Erythroblast (primary cell): ENCODE measurements at places on chromosomes 4 and X.

DNA sequence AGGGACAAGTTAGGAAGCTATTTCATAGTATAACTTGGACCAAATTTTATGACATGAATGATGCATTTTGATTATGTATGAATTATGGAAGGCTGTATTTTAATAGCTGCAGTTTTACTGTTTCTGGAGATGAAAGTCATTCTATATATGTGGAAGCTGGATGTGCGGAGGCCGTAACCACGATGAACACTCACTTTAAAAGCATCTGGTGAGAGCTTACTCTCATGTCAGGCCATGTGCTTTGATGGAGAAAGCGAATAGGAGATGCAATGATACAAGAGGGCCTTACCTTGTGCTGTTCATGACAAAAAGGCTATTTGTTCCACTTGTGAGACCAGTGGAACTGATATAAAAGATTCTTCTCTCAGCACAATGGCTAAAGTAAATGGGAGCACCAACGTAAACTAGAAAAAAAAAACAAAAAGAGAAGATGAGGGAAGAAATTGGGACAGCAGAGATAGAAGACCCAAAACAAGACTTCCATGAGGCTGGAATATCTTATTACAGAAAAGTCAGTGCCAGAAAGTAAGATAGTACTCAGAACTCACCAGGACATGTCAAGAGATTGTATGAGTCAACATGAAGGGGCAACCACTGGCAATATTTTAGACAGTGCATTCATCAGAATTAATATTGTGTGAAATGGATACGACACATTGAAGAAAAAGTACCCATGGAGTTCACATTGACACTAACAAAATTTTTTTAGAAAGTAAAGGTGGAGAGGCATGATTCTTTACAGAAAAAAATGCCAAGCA, 63.3 kb upstream of the GAB1 start:
- no peak for DNase-seq

DNA sequence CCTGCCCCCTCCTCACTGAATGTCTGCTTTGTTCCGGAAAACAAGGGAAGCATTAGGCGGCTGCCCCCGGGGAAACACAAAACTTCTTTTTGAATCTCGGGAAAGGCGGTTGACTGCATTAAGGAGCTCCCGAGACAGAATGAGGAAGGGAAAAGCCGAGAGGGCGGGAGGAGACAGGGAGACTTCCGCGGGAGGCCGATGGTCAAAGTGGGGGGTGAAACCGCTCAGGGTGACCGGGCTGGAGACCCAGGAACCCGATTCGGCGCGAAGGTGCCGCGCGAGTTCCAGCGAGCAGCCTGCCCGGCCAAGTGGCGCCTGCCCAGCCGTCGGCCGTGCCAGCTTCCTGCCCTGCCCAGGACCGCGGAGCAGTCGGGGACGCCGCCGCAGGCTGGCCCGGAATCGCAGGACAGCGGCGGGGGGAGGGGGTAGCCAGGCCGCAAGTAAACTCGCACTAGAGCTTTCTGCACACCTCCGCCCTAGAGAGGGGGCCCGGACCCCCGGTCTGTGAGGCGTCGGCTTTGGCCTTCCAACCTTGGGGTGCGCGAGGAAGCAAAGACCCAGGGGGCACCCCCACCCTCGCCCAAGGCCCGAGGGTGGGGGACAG, 55.1 kb upstream of the BCOR start:
- no peak for DNase-seq

- DNase-seq: no peak
Measured at GRCh38 chr4:69750346-69750745, 10.1 kb downstream of the SULT1B1 start.

- DNase-seq: no peak
Measured at GRCh38 chr4:11069083-11069482, 359.6 kb downstream of the HS3ST1 start.

DNA sequence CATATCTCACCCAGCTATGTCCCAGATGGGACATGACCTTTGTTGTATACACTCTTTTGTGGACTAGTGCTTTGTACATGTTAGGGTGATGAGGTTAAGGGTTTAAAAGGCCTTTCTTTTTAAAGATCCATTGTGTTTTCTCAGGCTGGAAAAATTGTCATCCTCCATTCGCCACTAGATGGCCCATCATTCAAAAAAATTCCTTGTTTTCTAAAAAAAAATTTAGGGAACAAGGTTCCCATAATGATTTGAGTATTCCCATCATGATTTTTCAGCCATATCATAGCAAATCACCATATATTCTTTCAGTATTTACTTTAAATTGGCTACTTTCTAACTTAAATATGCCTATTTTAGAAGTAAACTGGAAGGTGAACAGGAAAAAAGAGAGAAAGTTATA, 91.9 kb upstream of the TMEM164 start:
- DNase-seq: no peak

GRCh38 chrX:153733651-153734240, 9.1 kb downstream of the ABCD1 start:
- DNase-seq: no peak

DNA sequence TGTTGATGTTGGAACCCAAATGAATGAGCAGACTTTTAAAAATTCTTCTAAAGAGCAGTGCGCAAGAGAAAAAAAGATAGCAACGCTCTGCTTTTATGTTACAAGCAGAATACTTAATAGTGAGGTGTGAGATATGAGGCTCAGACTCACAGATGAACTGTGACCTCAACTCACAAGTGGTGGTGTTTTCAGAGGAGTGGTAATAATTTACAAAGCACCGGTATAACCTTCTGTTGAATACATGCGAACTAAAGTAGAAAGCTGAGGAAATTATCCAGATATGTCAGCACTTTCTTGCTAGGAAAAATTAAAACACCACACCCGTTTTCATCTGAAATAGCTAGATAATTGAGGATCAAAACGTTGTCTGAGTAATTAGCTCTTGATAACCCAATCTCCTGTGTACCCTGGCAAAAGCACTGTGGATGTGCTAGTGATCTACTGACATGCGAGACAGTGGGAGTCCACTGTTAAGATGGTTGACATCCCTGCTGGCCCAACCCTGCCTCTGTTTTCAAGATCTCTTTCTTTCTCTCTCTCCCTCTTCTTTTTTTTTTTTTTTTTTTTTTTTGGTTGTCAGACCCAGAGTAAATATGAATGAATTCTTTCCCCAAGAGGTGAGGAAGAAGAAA, 6.9 kb upstream of the TLL1 start:
- no peak for DNase-seq

- DNase-seq: peak; percentile 30
Measured at GRCh38 chrX:110415440-110416170, 57.0 kb downstream of the RTL9 start.

GRCh38 chrX:3160756-3161155, 119.5 kb downstream of the ARSF start:
- no peak for DNase-seq

DNA sequence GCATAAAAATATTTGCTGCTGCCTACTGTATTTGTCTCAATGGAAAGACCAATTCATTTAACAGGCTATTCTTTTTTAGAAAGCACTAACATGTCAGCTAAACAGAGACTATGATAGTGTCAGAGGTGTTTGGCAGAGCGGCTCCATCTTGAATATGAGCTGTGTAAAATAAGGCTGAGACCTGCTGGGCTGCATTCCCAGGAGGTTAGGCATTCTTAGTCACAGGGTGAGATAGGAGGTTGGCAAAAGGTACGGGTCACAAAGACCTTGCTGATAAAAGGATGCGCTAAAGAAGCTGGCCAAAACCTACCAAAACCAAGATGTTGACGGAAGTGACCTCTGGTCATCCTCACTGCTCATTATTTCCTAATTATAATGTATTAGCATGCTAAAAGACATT, 41.8 kb downstream of the NPY5R start:
- no peak for DNase-seq

- DNase-seq: no peak
Measured at GRCh38 chrX:21881881-21882574, 26.2 kb downstream of the YY2 start.
